Thoracic aorta (tissue), 2 donors: ENCODE measurements at places on chromosomes 1 and 21.

DNA sequence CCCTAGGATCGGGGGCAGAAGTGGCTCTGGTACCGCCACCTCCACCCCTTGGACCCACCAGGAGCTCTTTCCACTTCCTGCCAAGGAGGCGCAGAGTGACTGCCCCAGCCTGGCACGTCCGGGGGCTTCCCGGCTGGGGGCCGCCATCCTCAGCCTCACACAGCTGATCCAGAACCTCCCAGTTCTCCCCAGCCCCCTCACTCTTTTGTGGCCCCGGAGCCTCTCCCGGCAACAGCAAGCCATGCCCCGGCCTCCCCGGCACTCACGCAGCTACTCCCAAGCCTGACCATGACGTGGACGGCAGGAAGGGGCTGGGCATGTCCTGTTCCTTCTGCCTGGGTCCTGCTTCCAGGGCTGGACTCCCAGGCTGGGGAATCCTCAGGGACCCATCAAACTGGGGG is 17.1 kb downstream of the TP73 start:
- no peak for DNase-seq

DNA sequence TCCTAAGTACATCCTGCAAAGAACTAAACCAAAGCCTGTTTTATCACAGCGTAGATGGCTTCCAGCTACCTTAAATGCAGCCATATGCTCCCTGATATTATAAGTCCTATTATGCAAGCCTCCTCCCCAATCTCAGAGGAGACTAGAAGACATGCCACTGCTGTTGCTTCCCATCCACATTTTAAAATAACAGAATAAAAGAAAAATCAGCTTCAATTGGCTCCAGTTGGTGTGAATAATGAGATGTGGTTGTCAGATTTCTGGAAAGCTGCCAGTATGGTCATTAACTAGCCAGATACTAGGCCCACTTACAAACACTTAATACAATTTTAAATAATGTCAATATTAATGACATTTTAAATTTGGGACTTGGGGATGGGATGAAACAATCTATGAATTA is 25.7 kb downstream of the WARS2 start:
- DNase-seq = no peak

GRCh38 chr1:182185842-182186756 is 124.6 kb upstream of the ZNF648 start:
- DNase-seq = no peak

- DNase-seq = no peak
Observed at GRCh38 chr1:20950679-20951078, 163.6 kb upstream of the HP1BP3 start.

DNA sequence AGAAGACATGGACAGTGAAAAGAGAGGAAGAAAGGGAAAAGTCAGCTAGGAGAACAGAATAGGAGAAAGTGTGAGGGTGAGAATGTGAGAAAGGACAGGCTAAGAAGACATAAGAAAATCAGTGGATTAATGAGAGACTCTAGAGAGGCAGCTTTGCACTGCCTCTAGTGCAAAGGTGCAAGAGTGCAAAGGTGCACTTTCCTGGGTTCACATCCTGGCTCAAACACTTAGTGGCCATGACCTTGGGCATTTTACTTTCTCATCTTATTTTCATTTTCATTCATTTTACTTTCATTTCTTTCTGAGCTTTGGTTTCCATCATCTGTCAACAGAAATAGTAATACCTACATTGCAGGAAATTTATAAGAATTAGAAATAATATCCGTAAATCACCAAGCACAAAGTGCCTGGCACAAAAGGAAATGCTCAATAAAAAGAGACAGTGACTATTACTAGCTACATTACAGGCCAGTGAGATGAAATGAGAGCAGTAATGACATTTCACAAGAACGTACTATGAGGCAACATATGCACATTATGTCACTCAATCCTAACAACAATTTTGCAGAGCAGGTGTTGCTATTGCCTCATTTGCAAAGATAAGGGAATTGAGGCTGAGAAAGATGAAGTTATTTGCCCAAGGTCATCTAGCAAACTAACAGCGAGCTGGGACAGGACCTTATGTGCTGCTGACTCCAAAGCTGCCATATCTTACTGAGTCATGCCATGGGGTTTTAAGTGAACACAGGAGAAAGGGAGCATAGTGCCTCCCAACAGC is 107.0 kb upstream of the TLR5 start:
- no peak for DNase-seq

DNA sequence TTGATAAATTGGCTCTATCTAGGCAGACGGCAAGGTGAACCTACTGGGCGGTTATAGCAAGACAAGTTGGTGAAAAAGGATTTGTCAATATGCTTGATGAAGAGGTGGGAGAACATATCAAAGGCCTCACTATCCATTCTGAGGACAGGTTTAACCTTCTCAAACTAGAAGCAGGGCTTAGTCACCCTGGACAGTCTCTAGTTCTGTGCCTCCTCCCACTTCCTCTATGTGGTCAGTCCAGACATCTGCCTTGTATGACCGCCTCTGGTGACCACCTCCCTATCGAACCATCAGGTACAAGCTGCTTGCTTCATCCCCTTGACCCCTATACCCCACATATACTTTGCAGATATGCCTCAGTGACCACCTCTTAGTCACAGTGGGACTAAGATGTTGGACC is 2.3 kb upstream of the SCYL3 start:
- DNase-seq = no peak

DNA sequence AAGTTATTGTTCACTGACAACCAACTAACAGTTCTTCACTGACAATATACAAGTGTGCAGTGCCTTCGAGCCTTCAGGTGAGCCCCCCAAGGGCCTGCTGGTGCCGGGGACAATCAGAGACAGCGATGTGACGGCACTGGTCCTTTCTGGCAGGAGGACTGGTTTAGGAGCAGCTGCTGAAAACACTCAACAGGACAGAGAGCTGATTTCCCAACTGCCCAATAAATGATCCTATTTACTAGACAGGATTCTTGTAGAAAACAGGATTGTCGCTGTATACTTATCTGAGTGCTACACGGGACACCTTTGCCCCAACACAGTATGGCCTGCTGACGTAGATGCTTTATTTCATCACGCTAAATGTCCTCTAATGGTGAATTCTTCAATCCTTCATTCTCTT is 65.4 kb downstream of the TP53BP2 start:
- no peak for DNase-seq

- DNase-seq = no peak
Observed at GRCh38 chr1:26862781-26863684, at the start of gene SFN. Gene SFN (plus strand): TSS chr1:26863149. CDS start chr1:26863213, 64 bp downstream.

DNA sequence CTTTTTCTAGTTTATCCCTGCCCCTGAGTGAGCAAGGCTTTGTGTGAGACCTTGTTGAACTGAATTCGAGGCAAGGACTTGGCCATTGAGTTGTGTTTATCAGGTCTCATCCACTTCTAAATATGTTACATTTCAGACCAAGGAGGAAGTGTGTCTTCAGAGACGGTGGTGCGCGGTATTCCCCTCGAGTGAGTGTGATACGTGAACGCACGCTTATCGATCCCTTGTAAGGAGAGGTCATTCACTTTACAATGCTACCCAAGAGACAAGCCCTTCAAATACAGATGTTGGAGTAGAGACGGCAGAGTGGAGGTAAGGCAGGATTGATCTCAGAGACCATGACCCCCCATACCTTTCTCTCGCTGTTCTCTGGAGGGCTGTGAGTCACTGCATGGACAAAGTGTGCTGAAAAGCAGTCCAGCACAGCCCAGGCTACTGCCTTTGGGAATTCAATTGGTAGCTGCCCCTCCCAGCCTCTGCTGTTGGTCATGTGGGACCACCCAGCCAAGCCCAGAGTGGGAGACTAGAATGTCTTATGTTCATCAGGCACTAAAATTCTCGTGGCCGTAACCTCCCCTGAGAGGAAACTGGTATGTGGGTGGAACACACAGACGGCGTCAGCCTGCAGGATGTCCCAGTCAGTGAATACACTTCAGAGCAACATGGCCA is 16.3 kb upstream of the MTARC1 start:
- DNase-seq = no peak

GRCh38 chr1:80047791-80048190 is 1041.3 kb upstream of the ADGRL4 start:
- no peak for DNase-seq

DNA sequence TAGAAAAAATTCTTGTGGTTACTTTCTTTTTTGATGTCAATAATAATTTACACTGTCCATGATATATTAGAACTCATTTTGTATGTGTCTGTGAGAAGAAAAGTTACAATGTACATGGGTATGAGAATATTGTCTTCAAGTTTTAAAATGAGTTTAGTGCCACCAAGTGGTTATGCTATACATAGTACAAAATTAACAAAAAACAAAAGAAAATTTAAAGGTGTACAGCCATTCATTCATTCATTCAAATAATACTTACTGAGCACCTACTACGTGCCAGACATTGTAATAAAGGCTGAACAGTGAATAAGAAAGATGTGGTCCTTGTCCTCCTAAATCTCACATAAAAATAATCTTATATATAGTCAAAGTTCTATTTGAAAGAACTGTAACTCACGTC is 27.7 kb downstream of the UCHL5 start:
- no peak for DNase-seq

DNA sequence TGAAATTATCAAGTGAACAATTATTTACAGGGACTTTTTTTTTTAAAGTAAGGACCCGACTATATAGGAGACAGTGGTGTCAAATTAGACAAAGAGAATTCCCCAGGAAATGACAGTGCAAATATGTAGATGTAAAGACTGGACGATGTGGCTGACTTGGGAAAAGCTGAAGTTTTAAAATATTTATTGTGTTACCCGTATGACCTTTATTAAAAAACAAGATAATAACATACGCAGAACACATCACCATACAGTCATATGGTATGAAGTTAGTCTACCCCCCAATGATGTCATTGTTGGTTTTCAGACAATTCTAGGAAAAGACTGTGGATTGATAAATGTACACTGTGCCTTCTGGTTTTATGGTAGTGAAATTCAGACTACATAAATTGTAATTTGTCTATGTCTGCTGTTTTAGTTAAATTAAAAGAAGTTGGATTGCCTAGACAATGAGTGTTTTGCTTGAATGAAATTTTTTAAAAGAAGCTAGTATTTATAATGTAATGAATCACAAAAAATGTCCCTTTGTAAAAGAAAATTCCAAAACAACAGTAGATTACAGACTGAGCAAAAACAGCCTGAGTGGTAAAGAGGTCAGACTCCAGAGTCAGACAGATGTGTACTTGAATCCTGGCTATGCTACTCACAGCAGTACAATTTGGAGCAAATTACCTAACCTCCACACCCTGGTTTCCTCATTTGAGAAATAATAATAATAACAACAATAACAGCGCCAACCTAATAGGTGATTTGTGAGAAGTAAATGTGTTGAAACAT is 15.5 kb upstream of the PDC start:
- DNase-seq = no peak

- DNase-seq = no peak
Observed at GRCh38 chr21:34844924-34845238, 176.1 kb downstream of the CLIC6 start.

- peak; percentile 87 for DNase-seq
Observed at GRCh38 chr1:201946224-201946908, at the start of gene LMOD1. Gene LMOD1 (minus strand): TSS chr1:201946548. CDS start chr1:201946340, 208 bp downstream.
